ENCODE measurements at places on chromosomes 3 and 15.

- no peak for DNase-seq
These were observed 51.8 kb downstream of the RFTN1 start for GRCh38 chr3:16461463-16462245.

- no peak for DNase-seq
These were observed 27.1 kb upstream of the KY start for GRCh38 chr3:134677987-134678308.

DNA sequence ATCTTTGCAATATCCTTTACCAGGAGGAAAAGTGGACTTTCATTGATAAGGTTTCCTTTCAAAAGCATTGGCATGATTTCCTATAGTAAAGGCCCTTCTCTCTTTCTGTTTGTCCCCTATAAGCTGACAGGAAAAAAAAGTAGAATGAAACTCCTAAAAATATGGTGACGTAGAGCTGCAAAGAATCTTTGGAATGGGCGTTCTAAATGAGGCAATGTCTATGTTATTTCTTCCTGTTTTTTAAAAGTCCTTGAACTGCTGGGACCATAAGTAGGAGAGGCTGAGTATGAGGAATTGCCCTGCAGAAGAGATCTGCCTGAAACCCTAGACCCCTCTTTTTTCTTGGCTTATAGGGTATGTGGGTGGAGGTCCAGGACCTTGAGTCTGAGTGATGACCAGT is 17.2 kb downstream of the ST3GAL6 start:
- DNase-seq: no peak

GRCh38 chr15:89179966-89180875 is 41.2 kb downstream of the RLBP1 start:
- DNase-seq: no peak

DNA sequence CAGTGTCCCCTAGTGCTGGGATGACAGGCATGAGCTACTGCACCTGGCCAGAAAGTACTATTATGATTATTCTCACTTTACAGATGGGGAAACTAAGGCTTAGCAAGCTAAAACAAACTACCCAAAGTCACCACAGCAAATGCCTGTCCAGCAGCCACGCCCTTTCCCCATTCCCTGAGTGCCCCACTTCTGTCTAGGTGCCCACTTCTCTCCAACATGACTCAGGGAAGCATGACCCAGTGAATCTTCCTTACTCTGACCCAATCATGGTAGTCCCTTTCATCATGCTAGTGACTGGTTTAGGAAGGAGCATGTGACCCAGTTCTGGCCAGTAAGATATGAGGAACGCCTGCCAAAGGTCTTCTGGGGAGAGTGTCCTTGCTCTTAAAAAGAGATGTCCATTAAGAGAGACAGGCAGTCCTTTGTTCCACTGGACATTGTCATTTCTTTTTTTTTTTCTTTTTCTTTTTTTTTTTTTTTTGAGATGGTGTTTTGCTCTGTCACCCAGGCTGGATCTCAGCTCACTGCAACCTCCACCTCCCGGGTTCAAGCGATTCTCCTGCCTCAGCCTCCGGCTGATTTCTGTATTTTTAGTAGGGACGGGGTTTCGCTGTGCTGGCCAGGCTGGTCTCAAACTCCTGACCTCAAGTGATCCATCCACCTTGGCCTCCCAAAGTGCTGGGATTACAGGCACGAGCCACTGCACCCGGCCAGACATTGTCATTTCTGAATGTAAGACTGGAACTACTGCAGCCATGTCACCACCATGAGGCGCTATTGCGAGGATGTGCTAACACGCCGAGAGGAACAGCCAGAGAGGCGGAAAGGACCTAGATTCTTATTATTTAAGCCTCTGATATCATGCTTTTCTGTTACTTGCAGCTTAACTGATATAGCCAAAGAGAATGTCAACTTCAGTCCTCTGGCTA is 19.8 kb downstream of the MEGF11 start:
- DNase-seq: peak; percentile 32

DNA sequence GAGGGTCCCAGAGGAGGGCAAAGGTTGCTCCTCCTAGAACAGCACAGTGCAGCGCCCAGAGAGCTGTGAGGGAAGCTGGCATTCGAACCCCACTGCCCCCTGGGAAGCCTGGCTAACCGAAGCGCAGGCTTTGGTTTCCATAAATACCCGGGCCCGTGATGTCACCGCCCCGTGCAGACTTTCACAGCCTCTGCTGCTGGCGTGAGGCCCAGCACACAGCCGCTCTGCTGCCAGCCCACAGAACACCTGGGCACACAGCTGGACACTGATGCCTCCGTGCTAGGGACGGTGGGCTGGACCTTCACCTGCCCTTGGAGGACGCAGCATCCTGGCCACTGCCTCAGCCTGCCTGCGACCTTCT is 1.0 kb downstream of the IQSEC1 start:
- DNase-seq: no peak

GRCh38 chr15:52102463-52102862 is 10.1 kb downstream of the BCL2L10 start:
- DNase-seq: peak; percentile 93

DNA sequence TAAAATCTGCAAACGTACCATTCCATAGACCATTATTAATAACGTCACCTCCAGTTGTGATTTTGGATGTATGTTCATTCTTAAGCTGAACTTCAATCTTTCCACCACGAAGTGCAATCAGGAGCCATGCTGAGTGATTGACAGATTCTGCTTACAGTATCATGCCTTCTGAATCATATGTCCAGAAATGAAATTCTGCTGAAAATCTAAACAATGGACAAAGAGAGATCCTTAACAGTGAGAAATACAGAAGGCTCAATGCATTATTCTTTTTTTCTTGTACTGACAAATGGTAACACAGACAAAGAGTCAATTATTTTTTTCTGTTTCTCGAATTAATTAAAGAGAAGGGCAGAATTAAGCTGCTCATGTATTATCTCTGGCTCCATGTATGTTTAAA is 1114.5 kb downstream of the EPHA3 start:
- DNase-seq: no peak

DNA sequence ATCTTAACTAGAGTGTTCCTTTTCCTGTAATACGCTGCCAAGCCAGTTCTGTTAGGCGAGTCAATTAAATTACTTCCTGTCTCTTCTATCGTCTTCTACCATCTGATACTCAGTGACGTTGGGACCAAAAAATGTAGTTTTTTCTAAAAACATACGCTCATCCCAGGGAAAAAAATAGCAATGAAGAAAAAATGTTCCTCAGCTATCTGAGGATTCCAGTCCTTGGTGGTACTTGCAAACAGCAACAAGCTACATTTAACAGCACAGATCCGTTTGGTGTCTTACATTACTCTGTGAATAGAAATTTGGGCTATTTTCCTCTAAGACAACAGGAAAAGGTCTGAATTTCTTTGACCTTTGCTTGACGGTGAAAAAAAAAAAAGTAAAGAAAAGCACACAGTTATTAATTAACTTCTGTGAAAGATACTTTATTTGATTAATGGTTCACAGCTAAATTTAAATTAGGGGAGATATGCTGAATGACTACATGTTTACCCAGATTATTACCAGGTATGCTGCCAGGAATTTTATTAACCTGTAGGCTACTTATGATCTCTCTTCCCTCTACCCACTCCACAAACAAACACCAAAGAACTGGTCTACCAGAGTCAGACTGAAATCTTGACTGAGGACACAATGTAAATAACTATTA is 254.4 kb upstream of the ZPLD1 start:
- DNase-seq: peak; percentile 41

DNA sequence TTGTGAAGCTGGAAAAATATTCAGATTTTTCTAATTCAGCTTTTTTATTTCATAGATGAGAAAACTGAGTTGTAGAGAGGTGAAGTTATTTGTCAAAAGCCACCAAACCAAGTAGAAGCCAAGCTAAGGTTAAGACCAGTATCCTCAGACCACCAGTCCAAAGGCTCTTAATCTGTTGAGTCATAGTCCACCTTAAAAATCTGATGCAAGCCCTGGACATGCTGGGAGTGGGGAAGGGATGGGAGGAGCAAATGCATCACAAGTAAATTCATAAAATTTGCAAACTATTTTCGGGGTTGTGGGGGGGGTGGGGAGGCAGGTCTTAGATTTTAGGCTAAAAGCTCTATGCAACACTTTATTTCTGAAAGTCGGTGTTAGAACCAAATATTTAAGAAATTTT is 307.7 kb upstream of the SEMA6D start:
- DNase-seq: peak; percentile 15

GRCh38 chr15:67715170-67715569 is 110.1 kb upstream of the SKOR1 start:
- no peak for DNase-seq

DNA sequence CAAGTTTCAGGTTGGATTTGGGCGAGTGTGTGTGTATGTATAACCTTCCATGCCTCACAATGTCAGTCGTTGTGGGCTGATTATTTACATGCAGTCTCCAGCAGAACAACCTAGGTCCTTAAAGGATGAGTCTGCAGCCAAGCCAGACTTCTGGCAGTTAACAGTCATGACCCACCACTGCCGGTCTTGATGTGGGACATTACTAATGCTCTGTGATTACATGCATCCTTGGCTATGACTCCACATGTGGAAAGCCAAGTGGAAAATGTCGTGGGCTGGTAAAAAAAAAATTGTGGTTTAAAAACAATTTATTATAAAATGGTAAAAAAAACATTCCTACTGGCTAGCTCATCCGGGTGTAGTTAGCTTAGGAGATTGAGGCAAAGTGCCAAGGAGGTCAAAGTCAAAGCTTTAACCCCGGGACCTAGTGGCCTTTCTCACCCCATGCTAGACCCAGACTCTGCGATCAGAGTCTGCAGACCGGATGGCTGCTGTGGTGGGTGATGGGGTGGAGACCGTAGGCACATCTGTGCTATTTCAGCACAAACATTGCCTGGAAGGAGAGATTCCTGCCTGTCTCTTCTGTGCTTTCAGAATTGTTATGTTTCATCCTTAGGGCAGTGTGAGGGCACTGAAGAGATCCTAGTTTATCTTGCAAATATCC is 6.8 kb downstream of the RARRES1 start:
- DNase-seq: peak; percentile 78

GRCh38 chr15:74869726-74870407 is 3.3 kb downstream of the SCAMP2 start:
- no peak for DNase-seq

GRCh38 chr15:41885321-41885720 is 8.5 kb downstream of the SPTBN5 start:
- no peak for DNase-seq

DNA sequence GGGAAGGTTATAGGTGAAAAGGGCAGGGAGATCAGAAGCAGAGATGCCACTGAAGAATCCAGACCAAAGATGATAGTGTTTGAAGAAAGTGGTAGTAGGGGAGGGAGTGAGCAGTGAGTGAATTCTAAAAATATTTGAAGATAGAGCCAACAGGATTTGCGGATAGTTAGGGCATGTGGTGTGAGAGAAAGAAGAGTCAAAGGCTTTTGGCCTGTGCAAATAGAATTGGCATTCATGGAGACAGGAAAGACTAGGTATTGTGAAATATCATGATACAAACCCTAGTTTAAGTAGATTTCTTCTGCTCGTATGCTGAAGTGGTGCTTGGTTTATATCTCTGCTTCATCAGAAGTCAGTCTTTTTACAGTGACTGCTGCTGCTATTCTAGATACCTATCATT is 224.2 kb upstream of the CFAP20DC start:
- DNase-seq: peak; percentile 75

DNA sequence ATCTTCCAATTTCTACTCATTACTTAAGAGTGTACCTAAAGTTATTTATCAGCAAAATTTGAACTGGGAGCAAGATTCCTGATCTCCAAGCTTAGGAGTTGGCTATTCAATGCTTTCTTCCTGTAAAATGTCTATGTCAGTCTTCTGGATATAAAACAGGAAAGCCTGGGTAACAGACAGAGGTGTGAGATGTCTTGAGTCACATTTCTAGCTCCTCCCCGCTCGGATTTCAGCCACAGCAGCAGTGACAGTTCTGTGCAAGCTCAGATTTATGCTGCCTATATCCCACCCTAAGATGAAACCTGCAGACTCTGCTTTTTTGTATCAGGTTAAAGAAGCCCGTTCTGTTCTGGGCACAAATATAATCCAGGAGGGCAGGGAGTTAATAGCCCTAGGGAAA is 2.1 kb upstream of the ARMC8 start:
- DNase-seq: no peak

GRCh38 chr15:74196175-74196574 is 6.4 kb downstream of the STRA6 start:
- DNase-seq: peak; percentile 99

DNA sequence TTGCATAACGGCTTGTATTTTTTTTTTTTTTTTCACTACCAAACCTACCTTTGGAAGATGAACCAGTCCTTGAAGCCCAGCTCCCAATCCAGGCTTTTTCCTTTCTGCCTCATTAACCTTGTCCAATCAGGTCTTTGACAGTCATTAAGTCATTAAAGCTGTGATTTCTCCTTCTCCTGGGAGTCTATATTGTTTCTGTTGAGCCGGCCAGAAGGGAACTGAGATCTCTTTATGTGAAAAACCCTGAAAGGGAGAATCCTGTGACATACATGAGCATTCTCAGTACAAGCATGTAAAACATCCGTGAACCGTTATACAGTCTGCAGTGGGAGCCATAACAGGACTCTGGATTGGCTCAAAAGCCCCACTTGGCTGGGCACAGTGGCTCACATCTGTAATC is 40.0 kb downstream of the ZNF589 start:
- no peak for DNase-seq

GRCh38 chr3:40780291-40780924 is 255.6 kb downstream of the ZNF621 start:
- DNase-seq: no peak

DNA sequence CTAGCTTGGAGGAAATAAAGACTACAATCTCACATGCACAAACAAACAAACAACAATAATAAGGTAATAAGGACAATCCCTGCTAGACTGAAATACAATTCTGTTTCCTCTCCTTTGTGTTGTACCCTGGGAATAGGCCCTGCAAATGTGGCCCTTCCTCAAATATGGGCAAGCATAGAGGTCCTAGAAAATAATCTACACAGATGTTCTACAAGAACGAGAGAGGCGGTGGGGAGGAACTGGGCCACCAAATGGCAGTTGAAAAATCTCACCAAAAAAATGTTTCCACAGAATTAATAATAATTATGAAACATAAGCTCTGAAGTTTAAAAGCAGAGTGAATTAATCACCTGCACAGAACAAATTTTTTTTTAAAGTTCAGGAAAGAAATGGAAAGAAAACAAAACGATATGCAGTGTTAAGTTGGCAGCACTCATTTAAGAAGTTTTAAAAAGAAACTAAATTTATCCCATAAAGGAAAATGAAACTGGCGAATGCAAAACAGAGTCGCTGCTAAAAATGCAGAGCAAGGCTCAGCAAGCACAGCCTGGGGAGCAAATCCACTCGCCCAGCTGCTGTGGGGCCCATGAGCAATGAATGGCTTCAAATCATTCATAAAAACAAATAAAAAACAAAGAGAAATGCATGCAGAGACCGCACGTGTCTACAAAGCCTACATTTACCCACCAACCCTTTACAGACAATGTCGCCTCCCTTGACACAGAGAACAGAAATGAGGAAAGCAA is 475.4 kb downstream of the OCA2 start:
- no peak for DNase-seq
